ENCODE measurements at places on chromosomes 13 and 19. TPM values are rescaled to one million over a fixed set of nuclear protein-coding genes. Genes with fewer than 3 reads are reported as not detected.
A peak's percentile ranks its signal among the peaks of the same experiment; 100 is the strongest.

The GIPR gene
- not detected for polyA plus RNA-seq

The ZNF835 gene
- 0.01 TPM for polyA plus RNA-seq

DNA sequence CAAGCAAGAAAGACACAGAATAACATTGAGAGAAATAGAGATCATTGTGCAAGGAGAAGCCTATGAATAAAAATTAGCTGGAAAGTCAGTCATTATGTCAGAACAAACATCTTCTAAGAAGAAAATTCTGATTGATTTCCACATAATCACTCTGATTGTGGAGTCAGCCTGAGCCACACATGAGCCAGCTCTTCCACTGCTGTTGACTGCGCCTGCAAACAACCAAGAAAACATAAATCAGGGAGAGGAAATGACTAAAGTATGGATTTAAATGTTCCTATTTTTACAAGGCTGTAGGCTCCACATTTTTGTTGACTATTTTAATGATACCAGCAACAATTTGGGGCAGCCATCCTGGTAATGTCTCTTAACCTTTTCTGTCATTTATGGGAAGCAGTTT lies 962.3 kb downstream of the EFNB2 start:
- peak; percentile 41 for DNase-seq

GRCh38 chr13:23850134-23850533 lies 39.1 kb downstream of the MIPEP start:
- no peak for DNase-seq

DNA sequence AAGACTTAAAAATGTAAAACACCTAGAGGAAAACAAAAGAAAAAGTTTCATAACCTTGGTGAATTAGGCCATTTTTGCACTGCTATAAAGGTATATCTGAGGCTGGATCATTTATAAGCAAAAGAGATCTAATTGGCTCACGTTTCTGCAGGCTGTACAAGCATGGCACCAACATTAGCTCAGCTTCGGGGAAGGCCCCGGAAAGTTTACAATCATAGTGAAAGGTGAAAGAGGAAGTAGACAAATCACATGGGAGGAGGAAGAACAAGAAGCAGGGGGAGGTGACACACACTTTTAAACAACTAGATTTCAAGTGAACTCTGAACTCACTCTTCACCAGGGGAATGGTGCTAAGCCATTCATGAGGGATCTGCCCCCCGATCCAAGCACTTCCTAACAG lies 1358.5 kb upstream of the PCDH9 start:
- no peak for DNase-seq

- no peak for DNase-seq
Observed at GRCh38 chr19:16445238-16446107, 26.3 kb downstream of the EPS15L1 start.

DNA sequence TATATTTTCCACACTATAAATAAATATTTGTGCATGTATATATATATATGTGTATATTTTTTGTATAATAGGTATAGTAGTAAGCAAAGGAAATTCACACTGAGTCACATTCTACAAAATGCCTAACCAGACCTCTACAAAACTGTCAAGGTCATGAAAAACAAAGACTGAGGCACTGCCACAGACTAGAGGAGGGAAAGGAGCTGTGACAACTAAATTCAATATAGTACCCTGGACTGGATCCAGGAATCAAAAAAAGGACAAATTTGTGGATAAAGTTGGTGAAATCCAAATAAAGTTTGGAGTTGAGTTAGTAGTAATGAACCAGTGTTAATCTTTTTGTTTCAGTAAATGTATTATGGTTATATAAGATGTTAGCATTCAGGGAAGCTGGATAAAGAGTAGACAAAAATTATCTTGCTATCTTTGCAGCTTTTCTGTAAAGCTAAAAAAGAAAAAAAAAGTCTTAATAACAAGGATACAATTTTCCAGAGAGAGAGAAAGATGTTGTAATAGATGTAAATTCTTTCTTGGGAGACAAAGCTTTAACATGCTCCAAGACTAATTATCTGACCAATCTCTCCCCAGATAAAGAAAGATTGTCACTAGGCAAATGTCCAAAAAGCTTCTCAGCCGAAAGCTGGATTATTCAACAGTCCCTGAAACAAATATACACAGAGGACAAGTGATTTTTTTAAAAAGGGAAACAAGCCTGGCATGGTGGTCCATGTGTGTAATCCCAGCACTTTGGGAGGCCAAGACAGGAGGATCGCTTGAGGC lies 19.1 kb downstream of the SYDE1 start:
- no peak for DNase-seq
